ENCODE measurements at places on chromosomes 7 and 10.

- no peak for DNase-seq
These were observed 10.7 kb downstream of the HIP1 start for GRCh38 chr7:75727881-75728593.

- DNase-seq: no peak
These were observed 33.2 kb upstream of the DNAAF5 start for GRCh38 chr7:693280-693679.

GRCh38 chr10:74913377-74913979 lies 87.1 kb downstream of the KAT6B start:
- no peak for DNase-seq

- no peak for DNase-seq
These were observed 95.4 kb upstream of the AFAP1L2 start for GRCh38 chr10:114499630-114500190.

DNA sequence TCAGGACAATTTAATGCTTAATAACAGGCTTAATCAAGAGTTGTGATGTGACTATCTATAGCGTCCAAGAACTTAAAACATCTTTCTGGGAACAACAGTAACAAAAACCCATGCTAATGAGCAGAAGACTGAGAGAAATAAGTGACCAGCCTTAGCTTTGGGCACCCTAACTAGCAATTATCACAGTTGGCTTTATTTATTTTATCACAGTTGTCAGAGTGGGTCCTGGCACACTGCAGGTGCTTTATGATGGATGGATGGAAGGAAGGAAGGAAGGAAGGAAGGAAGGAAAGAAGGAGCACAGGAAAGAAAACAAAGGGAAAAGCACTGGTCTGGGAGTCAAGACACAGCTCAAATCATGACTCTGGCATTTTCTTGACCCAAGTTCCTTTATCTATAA lies 181.1 kb downstream of the SKAP2 start:
- DNase-seq: no peak

DNA sequence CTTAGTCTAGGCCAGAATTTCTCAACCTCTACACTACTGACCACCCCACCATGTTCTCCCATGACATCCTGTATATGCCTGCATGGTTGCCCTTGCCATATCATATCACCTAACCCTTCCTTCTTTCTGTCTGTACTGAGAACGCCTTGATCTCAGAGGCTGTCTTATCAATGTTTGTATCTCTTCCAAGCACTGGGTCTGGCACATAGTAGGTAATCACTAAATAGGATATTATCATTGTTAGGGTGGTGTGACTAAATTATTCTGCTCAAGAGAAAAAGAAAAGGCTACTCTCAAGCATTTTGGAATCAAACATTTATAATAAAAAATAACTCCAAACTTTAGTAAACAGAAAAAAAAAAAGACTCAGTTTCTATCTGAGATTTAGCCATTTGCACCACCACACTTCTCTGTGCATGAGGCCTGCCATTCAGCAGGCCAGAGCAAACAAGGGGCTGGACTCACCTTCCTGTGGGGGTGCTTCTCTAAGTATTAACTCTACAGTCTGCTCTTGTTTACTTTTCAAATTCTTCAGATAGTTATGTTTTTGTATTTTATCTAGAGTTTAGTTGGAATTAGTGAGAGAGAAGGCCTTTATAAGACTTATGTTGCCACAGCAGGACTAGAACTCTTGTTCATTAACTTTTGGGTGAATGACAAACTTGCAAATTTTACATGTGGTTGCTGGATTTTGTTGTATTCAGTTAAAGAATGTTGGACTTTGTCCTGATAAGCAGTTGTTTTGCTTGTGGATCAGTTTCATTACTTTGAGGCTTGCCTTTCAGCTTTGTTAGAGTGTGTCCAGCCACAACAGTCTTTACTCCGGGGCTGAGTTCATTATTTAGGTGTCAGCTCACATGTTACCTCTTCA lies 5.4 kb downstream of the AGBL3 start:
- DNase-seq: peak; percentile 50

DNA sequence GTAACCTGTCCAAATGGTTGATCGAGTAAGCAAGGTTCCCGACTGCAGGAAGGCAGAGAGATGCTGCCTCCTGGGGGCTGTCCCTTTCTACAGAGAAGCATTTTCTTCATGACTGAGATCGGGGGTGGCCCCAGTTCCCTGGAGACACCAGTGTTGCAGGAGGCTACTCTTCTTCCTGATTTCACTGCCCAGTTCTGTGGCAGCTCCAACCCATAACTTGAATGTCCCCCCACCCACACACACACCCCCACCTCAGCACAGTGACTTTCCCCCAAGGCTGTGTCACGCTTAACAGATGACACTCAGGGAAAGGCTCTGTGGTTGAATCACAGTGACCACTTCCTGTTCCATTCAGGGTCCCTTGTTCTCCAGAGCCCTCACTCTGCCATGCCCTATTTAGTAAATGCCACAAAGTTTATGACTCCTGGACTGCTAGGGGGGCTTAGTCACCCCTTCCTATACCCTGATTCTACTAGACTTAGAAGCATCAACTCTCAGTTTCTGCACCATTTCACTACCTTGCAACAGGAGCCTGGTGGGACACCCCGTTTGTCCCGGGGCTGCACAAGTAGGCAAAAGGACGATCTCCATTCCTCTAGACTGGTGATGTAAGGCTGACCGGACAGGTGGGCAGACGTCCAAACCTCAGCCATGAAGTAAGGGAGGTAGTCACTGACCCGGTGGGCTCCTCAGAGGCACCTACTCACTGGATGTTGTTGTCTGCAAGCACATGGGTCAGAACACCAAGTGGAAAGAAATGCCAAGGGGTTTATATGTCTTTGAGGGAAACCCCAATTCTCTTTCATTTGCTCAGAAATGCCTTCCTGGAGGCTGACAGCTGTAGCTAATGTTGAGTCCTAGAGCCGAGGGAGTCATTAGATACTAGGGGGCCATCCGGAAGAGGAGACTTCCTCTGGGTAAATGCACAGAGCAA lies 31.3 kb upstream of the SMC3 start:
- DNase-seq: peak; percentile 72

- no peak for DNase-seq
These were observed at the start of gene DPYSL4 for GRCh38 chr10:132186488-132187429. DPYSL4 (plus strand) TSS chr10:132186948; CDS start chr10:132187064, 116 bp downstream.

DNA sequence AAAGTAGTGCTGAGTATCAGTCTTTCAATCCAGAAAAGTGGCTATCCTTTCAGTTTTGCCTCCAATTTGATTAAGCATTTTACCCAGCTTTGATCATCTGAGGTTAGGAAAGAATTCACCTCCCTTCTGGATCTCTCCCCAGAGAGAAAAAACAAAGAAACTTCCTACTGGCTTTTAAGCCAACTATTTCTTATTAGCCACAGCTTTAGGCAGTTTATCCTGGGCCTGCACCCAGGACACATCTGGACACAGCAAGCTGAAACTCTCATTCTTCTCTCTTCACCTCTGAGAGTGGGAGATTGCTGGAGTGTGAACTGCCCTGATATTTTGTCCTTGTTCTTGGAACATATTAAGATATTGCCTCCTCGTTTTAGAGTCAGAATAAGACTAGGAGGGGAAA lies 43.5 kb upstream of the LSM8 start:
- DNase-seq: no peak

DNA sequence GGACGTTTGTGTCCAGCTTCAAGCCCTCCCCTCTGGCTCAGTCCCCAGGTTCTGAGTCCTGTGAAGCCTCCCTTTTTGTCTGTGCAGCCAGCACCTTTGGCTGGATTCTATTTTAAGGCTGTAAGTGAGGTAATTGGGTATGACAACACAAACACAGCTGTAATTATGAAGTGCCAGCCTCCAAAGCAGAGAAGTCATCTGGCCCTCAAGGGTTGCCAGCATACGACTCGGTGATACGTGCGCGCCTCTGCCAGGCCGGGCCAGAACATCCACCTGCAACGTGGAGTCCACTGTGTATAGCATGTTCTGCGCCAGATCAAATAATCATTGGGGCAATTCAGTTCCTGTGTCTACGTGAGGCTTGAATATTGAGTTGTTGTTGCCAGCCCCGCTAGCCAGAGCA lies 6.7 kb upstream of the FAM180A start:
- no peak for DNase-seq

DNA sequence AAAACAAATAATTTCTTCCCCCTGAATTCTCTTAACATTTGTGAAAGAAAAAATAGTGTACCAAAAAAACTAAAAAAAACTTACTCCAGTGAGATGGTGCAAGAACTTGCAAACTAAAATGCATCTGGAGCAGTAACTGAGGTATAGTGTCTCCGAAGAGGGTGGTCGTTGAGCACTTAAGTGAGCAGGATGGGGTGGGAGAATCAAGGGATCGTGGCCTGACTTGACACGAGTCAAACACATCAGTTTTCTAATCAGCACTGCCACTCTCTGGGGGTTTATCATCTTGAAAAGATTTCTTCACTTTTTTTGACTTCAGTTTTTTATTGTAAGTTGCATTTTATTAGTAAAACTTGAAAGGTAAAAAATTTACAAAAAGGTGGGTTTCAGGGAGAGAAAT lies 2.5 kb downstream of the ZNF273 start:
- DNase-seq: no peak

DNA sequence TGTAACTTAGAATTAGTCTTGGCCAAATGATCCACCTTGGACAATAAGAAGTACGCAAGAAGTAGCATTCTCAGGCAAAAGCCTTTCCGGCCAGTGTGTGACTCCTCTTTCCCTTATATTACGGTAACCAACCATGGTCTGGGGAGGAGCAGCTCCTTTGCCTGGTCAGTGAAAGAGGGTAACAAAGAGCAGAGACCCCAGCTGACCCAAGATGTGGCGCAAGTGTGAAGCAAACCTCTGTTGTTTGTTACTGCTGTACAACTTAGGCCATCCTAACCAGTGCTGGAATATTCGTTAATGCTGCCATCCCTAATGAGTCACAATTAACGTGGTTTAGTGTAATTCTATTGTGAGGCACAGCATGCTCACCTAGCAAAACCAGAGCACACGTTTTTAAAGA lies 44.0 kb downstream of the HIPK2 start:
- DNase-seq: peak; percentile 62

DNA sequence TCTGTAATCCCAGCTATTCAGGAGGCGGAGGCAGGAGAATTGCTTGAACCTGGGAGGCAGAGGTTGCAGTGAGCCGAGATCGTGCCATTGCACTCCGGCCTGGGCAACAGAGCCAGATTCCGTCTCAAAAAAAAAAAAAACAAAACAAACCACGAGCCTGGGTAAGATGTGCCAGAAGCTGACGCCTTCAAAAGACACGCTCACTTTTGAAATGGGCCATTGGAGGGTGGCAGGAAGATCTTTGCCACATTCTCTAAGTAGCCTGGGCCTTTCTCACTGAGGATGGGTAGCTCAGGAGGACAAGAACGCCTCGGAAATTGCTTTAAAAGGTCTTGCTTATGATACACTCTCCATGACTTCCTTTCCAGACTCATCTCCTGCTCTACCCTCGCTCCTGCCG lies 172.7 kb downstream of the SH3PXD2A start:
- DNase-seq: no peak

GRCh38 chr10:48770561-48771089 lies 86.0 kb downstream of the WDFY4 start:
- DNase-seq: no peak

GRCh38 chr7:101179713-101180112 lies 380 bp downstream of the NAT16 start:
- no peak for DNase-seq

DNA sequence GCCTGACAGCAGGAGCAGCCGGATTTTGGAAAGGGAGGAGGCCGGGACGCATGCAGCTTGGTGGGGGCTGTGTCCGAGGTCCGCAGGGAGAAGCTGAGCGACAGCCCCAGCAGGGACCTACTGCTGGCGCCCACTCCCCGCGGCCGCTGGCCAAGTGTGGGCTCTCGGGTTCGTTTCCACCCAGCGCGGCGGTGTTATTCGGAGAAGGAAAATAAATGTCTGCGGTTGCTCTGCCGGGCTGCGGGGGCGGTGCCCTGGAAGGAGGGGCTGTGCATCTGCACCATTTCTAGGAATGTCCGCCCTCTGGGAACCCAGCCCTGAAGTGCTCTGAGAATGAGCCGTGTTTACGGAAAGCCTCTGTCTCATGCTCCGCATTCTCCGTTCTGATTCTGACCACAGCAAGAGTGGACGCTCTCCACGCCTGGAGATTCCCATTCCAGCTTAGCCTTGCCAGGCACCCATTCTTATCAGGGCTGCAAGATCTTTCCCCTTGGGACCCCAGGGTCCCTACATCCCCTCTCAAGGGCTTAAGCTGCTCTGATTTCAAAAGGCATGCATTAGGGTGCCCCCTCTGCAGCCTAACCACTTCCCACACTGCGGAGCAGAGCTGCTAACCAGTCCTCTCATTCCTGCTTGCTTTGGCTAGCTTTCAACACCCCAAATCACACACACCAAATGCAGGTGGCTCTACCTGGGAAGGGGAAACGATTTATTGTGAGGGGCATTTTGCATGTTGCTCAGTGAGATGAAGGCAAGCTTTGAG lies 256.6 kb upstream of the GLI3 start:
- peak; percentile 66 for DNase-seq

DNA sequence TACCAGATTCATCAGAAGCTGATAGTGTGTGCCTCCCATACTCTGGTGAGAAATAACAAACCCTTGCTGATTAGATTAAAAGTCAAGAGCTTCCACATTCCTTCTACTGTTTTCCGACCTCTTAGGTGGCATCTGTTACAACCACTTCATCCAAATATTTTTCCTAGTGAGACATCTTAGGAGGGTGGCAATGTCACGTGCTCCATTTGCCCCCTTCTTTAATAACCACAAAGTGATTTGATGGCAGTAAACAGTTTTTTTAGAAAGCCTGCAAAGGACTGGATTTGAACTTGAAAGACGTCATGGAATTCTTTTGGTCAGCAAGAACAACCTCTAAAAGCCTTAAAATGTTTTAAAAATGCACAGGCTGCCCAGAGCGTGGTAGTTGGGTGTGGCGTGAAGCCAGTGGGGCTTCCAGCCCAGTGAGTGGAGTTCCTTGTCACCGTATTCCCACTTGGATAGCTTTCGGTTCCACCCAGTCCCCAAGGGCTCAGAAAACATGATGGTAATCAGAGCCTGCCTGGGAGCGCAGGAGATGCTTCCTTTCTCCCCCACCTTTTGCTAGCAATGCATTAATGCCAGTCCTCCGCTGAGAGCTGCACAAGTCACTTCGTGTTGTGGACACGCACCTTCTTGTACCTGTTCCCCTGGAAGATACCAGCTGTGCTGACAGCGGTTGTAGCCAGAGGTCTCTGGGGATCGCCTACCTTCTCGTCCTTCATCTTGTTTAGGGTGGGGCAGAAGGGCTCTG lies 256.4 kb downstream of the KIAA1217 start:
- DNase-seq: peak; percentile 88

DNA sequence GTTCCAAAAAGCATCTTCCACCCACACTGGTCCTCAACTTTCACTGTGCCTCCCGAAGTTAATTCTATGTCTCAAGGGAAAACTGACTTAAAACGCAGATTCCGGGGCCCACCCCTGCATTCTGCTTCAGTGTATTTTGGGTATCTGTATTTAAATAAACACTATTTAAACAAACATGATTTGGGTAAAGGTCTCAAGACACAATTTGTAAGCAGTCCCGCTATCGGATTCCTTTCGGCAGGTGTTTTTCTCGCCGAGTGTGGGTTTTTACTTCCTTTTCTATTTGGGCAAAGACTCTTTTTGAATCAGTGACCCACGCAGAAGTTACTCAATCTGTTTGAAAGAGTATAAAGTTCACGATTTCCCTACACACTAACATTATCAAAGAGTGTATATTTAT lies 1.2 kb downstream of the PDIA4 start:
- no peak for DNase-seq
